ENCODE measurements at places on chromosomes 3 and 15.

- no peak for DNase-seq
These were observed 31.6 kb downstream of the COL8A1 start for GRCh38 chr3:99669879-99670555.

GRCh38 chr3:33186524-33187367, 31.9 kb downstream of the SUSD5 start:
- peak; percentile 60 for DNase-seq

- DNase-seq = no peak
These were observed 140.1 kb upstream of the LINGO1 start for GRCh38 chr15:77772641-77773402.

- peak; percentile 26 for DNase-seq
These were observed 87.4 kb downstream of the CHST2 start for GRCh38 chr3:143206955-143207337.

- DNase-seq = peak; percentile 52
These were observed 24.6 kb downstream of the EBLN2 start for GRCh38 chr3:73086071-73086494.

- peak; percentile 56 for DNase-seq
These were observed 86.2 kb downstream of the IQSEC1 start for GRCh38 chr3:12986986-12987385.

- no peak for DNase-seq
These were observed 12.2 kb upstream of the CACNA1D start for GRCh38 chr3:53482227-53482626.

GRCh38 chr3:113575206-113575605, 42.9 kb downstream of the SIDT1 start:
- no peak for DNase-seq

- no peak for DNase-seq
These were observed 39.1 kb upstream of the OSBPL11 start for GRCh38 chr3:125634336-125634950.

- no peak for DNase-seq
These were observed 116.9 kb downstream of the B3GALNT1 start for GRCh38 chr3:160987982-160988964.
